Activated T-cell treated with anti-CD3 and anti-CD28 coated beads, Interleukin-2, amount 50 U/mL, for 1 hour (primary cell): ENCODE measurements at places on chromosomes 1 and 21.

GRCh38 chr1:50667710-50668356, 244.6 kb upstream of the DMRTA2 start:
- no peak for DNase-seq

GRCh38 chr1:100909018-100909417, 13.1 kb downstream of the SLC30A7 start:
- DNase-seq: no peak

GRCh38 chr1:186155594-186155993, 219.5 kb downstream of the TPR start:
- no peak for DNase-seq

DNA sequence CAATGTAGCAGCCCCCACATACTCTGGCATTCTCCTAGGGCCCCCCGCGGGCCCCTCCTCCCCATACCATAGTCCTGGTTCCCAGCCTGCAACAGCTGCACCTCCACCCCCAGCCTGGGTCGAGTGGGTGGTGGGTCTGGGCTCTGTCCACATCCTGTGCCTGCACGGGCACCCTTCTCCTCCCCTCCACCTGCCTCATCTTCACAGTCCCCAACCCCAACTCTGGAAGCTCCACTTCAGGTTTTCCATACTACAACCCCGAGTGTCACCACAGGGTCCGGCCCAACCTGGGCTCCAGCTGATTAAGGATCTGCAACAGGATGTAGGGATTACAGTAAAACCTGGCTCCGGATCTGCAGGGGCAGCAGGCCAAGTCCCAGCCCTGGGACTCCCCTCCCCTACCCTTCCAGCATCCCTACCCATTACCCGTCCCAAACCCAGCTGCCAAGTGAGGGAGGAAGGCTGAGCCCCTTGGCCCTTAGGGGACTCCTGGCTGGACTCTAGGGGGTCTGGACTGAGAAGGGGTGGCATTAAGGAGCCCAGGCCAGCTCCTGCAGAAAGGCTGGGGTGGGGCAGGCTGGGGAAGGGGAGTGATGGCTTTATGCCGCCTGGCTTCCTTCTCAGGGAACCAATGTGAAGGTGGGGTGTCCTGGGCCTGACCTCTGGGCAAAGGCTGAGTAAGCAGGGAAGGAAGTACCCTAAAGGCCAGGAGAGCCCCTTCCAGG, 116.8 kb downstream of the CASZ1 start:
- no peak for DNase-seq

- no peak for DNase-seq
Observed at GRCh38 chr21:14259747-14260146, 43.8 kb downstream of the RBM11 start.

- no peak for DNase-seq
Observed at GRCh38 chr1:191174298-191174697, 696.6 kb upstream of the BRINP3 start.

DNA sequence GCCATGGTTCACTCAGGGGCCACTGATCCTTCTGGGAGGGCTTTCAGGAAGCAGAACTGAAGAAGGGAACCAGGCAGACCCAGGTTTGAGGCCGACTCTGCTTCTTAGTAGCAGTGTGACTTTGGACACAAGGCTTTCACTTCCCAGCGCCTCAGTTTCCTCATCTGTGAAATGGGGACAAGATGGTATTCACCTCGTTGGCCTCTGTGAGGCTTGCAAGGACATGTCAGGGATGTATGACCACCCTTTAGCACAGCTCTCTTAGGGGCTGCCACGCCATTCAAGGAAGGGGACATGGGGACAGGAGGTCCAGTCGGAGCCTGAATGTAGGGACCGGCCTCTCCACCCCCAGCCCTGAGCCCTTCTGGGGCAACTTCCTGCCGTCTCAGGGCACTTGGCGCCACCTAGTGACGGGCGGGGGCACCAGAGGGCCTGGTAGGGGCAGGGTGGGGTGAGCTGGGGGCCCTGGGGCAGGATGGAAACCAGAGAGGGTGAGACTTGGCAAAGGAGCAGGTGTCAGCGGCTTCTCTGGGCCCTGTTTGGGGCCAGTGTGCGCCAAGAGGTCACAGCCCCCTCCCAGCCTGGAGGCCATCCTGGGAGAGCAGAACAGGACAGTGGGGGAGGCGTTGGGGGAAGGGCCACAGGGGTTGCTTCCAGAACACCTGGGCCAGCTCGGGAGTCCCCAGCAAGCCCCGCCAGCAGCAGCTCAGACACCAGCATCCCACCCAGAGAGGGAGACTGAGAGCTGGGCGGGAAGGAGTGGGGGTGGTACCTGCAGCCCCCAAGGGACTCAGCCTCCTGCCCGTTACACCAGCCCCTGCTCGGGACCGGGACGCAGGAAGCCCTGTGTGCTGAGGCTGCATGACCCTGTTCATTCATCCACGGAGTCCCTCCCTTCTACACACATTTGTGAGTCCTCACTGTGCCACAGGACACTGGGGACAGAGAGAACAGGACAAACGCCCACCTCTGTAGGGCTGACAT, 102.5 kb upstream of the TARDBP start:
- peak; percentile 77 for DNase-seq

DNA sequence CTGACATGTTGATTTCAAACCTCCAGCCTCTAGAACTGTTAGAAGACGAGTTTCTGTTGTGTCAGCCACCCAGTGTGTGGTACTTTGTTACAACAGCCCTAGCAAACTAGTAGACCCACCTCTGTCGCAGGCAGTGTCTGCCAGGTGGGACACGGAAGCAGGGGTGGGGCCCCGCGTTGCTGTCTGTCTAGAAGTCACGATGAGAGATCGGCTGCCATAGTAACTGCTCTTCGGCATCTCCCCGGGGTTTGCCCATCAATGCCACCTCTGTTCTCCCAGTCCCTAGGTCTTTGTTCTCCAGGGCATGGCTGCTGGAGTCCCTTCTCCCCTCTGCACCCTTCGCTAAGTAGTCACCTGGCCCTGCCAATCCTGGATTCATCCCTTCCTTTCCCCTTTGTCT, 15.2 kb upstream of the CLSTN1 start:
- no peak for DNase-seq

DNA sequence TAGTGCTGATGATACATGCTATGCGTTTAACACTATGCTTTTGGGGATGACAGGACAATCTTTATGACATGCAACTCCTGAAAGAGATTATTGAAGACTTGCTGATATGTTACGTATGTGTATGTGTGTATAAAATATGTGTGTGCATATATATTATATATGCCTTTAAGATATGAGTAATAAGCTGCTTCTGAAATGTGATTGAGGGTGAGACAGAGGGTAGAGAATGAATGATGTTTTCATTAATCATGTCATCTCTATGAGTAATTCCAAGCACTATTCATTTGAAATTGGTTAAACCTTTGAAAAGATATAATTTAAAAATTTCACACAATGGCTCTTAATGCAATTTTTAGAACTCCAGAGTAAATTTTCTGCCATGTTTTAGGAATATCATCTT, 5.8 kb downstream of the BCL9 start:
- DNase-seq: no peak

- DNase-seq: no peak
Observed at GRCh38 chr1:182229921-182230491, 161.6 kb downstream of the GLUL start.

- no peak for DNase-seq
Observed at GRCh38 chr1:150182247-150182646, 32.5 kb downstream of the PLEKHO1 start.

- no peak for DNase-seq
Observed at GRCh38 chr1:59397139-59397858, 100.4 kb downstream of the FGGY start.

GRCh38 chr1:94104776-94105580, 16.0 kb downstream of the ABCA4 start:
- DNase-seq: no peak
